ENCODE measurements at places on chromosomes 2 and 18. TPM values are rescaled to one million over a fixed set of nuclear protein-coding genes. Genes with fewer than 3 reads are reported as not detected.

Gene EEF1B2
- 215 TPM for total RNA-seq

Gene GALNT5
- total RNA-seq, result 3.4 TPM

Gene NRP2
- 75.1 TPM for total RNA-seq

GRCh38 chr2:241815477-241816430 lies 6.8 kb downstream of the NEU4 start:
- no peaks in the 10 kb centered on the region for H3K27me3 ChIP-seq
- no peak overlapping the region for H3K27ac ChIP-seq
- DNase-seq, result no peak
- peaks cover 6% of the 10 kb centered on the region for H3K4me1 ChIP-seq
- H3K4me3 ChIP-seq, result no peak overlapping the region
- H3K36me3 ChIP-seq, result no peaks in the 10 kb centered on the region

DNA sequence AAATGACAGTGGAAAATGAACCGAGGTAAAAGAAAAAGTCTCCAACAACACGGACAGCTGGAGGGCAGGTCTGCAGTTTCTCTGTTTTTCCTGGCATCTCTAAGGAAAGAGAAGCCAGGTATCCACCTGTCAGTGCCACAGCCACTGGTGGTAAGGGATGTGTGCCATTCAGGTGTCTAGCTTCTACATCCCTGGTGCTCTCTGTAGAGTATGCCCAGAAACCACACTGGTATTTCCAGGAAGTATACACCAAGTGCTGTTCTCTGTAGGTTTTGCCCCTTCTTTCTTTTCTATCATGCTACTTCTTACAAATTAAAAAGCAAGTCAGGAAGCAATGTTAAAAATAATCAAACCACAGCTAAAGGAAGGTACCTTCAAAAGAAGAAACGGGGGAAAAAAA lies 7.6 kb upstream of the AGFG1 start:
- no peak overlapping the region for H3K27ac ChIP-seq
- H3K4me3 ChIP-seq, result no peak overlapping the region
- peaks cover 14% of the 10 kb centered on the region for H3K4me1 ChIP-seq
- no peak for DNase-seq

Gene ZNF396
- total RNA-seq, result 4.1 TPM

DNA sequence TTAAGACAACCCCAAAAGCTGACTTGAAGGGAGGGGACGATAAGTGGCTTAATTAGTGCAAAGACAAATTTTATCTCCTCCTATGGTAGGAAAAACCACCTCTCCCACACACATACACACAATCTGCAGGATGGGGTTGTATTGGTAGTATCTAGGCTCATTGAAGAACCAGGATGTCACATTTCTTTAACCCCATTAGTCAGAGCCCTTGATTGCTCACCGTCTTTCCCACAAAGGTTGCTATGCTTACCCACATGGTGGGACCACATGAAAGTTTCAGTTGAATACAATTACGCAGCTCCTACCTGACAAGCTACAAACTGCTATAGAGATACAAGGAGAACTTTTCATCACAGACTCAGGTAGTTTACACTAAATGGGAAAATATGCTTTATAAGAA lies 765.0 kb upstream of the CELF4 start:
- no peaks in the 10 kb centered on the region for H3K4me1 ChIP-seq
- no peaks in the 10 kb centered on the region for H3K27me3 ChIP-seq
- H3K4me3 ChIP-seq, result no peak overlapping the region
- no peak for DNase-seq
- H3K36me3 ChIP-seq, result no peaks in the 10 kb centered on the region

GRCh38 chr18:58349650-58350049 lies 279.2 kb downstream of the ALPK2 start:
- H3K27me3 ChIP-seq, result no peaks in the 10 kb centered on the region
- no peak for DNase-seq

DNA sequence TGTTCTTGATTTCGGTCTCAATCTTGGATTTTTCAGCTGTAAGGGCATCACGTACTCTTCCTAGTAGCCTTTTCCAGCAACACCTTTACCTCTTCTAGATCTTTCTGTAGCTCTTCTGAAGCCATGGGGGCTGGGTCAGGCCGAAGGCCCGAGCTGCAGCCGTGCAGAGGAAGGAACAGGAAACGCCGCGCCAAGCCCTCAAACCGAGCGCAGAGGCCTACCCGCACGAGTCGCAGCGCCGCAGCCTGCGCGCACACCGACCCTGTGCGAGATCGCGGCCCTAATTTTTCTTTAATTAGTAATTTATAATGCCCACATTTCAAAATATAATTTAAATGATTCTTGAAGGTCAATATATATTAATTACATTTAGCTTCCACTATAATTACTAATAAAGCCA lies 483.8 kb downstream of the NUP35 start:
- H3K4me1 ChIP-seq, result no peaks in the 10 kb centered on the region
- DNase-seq, result no peak
- no peaks in the 10 kb centered on the region for H3K36me3 ChIP-seq
- H3K4me3 ChIP-seq, result no peak overlapping the region

Gene SRD5A2
- total RNA-seq, result not detected

Measured in thoracic aorta (tissue), 2 donors.